ENCODE measurements at places on chromosomes 16 and 17.
A peak's percentile ranks its signal among the peaks of the same experiment; 100 is the strongest.

GRCh38 chr17:45235416-45236281, 14.0 kb downstream of the FMNL1 start:
- DNase-seq, result peak; percentile 72

GRCh38 chr16:27321013-27321915, 7.5 kb downstream of the IL4R start:
- DNase-seq, result no peak

DNA sequence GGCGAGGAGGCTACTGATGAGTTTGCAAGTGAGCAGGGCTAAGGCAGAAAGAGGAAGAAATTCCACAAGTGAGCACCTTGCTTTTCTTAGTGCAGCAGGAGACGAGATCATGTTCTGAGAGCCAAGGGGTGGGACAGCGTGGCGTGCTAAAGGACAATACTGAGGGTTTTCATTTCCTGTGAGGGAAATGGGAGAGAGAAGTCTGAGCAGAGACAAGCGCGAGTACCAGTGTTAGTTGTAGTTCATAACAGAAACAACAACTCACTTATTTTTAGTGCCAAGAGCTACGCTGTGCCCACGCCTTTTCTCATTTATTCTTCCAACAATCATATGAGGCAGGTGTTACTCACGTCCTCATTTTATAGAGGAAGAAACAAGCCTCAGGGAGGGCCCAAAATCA, 2.3 kb downstream of the SPACA3 start:
- DNase-seq, result no peak

DNA sequence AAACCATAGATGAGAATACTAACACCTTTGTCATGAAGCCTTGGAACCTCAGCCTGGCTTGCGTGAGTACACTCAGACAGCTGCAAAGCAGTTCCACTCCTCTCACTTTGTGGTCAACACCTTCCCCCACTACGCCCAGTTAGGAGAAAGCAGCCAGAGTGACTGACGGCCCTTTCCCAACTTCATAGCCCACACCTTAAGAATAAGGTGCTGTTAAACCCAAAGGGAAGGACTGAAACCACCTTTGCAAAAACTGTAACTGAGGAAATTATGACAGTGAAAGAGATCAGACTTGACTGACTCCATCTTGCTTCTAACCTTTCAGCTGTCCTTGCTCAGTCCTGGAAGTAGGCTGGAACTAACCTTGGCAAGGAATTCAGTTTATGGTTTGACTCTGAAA, 13.7 kb downstream of the N4BP1 start:
- DNase-seq, result no peak
